ENCODE measurements at places on chromosomes 1 and 21.
A peak's percentile ranks its signal among the peaks of the same experiment; 100 is the strongest.

GRCh38 chr1:209648931-209649776 is 3.1 kb downstream of the LAMB3 start:
- DNase-seq: peak; percentile 41

DNA sequence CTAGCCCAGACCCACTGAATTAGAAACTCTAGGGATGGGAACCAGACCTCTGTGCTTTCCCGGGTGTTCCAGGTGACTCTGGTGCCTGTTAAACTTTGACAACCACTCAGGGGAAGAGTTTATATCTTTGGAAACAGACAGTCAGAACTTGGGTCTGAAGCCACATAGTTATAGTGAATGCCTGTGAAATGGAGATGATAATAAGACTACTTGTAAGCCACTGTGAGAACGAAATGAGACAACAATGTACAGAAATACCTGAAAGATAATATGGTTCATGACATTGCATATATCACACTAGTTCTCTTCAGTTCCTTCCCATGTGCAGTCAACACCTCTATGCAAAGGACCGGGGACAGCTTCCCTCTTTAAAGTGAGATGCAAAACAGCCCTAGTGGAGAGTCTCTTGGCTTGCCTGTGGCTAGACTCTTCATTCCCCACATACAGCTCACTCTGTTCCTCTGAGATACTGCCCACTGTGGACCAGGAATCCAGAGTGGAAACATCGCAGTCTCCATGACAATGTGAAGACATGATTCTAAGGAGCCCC is 287.5 kb downstream of the ASTN1 start:
- no peak for DNase-seq

- DNase-seq: no peak
These were observed 6.2 kb downstream of the INAVA start for GRCh38 chr1:200900877-200901276.

DNA sequence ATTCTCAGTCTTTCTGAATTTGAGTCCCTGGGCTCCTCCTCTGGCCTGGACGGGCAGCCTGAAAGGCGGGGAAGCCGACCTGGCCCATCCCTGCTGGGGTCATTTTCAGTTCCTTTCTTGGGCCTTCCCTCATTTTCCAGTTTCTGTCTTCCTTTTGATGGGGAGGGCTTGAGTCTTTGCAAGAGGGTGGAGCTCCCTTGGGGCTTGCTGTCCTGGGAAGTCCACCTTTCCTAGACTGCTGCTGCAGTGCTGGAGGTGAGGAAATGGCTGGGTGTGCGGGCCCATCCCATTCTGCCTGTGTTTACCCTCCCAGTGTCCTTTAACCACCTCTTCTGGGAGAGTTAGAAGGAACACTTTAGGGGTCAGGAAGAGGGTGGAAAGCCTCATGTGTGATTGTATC is 40.4 kb upstream of the SYNC start:
- DNase-seq: no peak

- DNase-seq: no peak
These were observed 27.7 kb downstream of the PCNT start for GRCh38 chr21:46351476-46352163.

DNA sequence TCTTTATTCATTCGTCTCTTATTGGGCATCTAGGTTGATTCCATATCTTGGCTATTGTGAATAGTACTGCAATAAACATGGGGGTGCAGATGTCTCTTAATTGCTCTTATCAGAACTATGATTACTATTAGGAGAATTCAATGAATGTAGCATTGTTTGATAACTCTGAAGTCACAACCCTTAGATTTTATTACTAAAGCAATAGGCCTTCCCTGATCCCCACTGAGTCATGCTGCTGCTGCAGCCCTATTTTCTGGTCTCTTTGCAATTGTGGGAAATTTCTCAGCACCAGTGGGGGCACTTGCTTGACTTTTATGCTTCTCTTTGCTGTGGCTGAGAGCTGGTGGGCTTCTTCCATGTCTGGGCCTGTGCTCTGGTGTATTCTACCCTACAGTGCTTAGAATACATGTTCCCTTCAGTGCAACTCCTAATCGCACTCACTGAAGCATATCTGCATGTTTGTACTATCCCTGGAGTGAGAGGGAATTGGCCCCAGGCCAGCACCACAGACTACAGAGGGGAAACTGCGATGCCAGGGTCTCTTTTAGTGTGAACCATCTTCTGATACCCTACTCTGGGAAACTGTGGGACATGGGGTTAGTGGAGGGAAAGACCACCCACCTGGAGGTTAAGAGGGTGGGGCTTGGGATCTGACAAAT is 52.2 kb upstream of the ROR1 start:
- DNase-seq: no peak

DNA sequence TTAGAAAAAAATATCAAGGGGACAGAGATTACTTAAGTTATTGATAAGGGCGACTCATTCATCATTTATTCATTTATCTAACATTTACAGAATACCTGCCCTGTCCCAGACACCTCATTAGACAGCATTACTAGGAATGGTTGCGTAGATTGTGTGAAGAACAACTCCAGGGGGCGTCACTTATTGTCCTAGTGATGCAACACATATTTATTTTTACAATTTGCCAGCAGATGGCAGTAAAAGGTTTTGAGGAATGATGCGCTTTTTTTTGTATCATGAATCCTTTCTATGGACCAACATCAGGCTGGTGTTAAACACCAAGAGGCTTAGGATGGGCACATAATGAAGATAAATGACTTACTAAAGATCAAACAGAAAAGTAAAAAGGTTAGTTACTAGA is 5.5 kb downstream of the NCAM2 start:
- peak; percentile 15 for DNase-seq

DNA sequence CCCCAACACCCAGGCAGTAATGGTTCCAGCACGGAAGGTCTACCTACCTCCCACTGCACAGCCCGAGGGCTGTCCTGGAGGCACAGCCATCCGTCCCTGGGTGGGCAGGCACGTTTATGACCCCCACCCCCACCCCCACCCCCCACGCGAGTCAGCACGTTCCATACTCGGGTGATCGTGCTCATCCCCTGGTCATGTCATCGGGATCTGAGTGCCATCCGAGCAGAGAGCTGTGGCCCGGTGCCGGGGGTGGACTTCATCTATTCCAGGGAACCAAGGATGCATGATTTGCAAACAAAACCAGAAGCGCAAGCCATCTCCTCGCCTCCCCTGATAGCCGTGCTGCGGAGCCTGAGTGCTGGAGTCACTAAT is 1.1 kb downstream of the TSPEAR start:
- DNase-seq: no peak

Data from SW 1271 (cell line).